ENCODE measurements at places on chromosomes 2 and 18.

- DNase-seq, result no peak
Measured at GRCh38 chr18:40357536-40357935, 1597.5 kb upstream of the PIK3C3 start.

- DNase-seq, result no peak
Measured at GRCh38 chr18:60452421-60452820, 79.8 kb upstream of the MC4R start.

- no peak for DNase-seq
Measured at GRCh38 chr2:240133401-240133800, 2.7 kb downstream of the COPS9 start.

DNA sequence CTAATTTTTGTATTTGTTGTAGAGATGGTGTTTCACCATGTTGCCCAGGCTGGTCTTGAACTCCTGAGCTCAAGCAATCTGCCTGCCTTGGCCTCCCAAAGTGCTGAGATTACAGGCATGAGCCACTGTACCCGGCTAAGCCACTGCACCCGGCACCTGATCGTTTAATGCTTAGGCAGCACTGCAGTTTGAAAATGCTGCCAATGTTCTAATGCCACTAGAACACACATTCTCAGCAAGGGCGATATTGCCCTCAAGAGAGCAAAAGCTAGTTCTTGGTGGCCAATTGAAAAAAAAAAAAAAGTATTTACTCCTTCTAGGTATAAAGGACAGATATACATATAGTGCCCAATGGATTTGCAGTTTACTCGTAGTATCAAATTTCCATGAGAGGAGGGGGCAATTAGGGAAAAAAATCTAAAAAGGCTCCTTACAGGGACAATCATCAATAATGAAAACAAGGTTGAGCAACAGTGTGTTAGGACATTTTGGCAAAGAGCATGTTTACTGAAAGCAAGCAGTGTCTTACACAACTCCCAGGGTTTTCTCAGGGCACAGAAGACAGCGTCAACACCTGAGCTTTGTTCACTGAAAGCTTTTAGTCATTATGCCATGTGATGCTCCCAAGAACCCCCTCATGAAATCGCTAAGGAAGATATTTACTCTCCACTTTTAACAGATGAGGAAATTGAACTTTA lies 199.9 kb upstream of the PKDCC start:
- DNase-seq, result no peak

DNA sequence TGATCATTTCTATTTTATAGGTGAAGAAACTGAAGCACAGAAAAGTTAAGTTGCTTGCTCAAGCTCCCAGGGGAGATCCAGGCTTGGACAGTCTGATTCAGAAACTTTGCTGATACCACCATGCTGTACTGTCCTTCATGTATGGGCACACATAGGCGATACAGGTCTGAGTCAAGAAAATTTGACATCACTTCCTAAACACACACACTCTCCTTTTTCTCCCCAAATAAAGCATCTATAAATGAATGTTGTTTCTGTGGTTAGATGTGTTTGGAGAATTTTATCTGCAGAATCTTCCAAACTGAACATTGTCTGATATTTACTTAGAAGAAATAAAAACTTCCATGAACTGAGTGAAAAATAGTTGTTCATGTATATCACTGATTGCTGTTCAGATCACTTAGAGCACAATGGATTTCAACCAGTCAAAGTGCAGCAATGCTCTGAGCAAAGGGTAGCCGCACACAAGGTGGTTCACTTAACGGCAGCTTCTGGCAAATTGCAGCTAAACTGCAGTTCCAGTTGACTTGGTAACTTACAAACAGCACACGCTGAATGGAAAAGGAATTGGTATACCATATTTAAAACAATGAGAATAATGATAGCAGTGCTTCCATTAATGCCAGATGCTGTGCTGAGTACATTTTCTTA lies 10.0 kb upstream of the AGFG1 start:
- DNase-seq, result no peak

DNA sequence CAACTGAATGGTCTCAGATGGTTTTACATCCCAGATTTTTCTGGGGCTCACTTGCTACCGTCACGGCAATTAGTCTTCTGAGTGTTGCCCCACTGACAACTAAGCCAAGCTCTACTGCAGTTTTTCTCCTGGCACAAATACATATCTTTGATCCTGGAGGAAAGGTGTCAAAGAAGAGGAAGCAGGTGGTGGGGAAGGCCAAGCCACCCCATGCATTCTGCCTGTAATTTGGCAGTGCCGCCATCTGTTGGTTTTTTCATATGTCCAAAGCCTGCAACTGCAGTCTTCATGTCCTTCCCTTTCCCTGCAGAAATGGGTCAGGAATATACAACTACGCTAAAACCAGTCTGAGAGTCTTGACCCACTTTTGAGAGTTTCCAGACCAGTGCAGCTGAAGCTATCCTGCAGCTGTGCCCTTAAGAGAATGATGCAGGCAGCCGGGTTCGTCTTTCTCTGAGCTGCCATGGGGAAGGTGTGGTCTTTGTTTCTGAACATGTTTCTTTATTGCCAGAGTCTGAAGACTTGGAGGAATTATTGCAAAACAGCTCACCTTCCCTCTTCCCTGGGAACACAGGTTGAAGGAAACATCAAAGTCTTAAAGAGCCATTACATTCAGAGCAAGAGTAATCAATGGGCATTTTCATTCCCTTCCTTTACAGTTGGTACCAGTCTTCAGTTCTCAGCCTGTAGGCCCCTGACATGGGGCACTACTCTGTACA lies 71.8 kb upstream of the ATL2 start:
- no peak for DNase-seq

DNA sequence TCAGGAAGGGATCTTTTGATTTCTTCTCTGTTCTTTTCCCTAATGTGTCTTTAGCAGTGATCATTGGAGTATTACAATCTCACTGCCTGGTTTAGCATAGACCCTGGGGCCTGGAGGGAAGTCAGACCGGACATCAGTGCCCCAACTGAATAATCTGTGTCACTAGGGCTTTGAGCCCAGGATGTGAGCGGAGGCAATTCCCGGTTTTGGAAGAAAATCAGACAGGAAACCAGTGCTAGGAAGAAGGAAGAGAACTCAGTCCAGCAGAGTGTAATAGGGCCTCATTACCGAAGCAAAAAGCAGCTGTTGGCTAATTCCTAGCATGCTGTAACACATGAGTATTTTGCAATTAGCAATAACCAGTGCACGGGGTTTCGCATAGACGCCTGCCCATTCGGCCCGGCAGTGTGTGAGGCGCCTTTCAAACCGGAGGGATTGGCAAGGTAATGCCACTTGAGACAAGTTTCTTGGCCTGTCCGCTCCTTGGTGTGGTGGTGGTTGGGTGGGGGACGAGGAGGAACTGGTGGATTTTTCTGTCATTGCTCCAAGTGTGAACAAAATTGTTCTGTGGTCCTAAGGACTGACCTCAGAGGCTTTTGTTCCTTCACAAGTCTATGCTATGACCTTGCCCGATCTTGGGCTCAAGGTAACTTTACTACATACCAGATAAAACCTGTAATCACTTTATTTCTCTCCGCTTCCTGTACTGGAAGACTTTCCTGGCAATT lies 2.8 kb downstream of the FOSL2 start:
- DNase-seq, result peak; percentile 81

DNA sequence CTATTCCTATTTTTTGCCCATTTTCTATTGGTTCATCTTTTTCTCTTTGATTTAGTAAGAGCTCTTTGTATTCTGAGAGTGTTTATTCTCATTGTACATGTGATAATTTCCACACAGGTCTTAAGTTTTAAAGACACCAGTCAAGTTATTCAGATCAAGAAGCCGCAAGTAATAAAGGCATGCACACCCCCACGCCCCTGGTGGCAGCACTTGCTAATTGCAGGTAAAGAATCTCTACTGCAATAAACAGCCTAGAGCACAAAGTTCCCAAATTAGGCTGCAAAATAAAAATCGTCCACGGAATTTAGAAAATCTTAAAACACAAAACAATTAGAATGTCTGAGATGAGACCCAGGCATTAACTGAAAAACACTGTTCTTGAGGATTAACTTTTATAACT lies 45.2 kb downstream of the ST3GAL5 start:
- peak; percentile 11 for DNase-seq
